ENCODE measurements at places on chromosomes 12 and 14.

DNA sequence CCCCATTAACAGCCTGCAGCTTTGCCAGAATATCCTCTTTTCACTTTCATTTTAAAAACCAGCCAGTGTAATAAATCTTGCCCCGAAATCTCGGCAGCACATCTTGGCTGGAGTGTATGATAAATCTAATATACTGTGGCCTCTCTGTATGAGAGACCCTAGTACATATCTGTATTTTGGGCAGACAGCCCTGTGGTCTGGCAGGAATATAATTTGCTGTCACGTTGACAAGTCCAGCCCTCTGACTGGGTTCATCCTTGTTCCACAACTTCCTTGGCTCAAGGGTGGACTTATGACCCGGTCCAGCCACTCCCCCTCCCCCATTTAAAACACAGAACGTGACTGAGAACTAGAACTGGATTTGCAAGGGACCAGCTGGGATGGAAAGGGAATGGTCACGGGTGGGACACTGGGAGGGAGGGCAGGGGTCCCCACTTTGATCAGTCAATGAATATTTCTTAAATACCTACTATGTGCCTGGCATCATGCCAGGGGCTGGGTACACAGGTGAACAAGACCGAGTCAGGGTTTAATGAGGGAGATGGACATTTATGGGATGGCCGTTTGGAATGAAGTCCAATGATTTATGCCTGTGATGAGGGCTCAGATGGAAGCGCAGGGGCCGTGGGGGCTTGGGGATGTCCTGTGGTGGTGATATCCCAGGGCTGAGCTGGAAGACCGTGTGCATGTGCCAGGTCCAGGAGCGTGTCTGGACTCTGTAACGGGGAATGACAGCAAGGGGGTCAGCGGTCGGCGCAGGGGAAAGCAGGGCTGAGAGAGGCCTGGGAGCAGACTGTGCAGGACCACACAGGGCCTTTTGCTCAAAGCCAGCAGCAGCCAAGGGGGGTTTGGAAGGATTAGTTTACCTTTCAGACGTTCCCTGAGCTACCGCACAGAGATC lies 190.5 kb downstream of the PHETA1 start:
- no peak for DNase-seq

DNA sequence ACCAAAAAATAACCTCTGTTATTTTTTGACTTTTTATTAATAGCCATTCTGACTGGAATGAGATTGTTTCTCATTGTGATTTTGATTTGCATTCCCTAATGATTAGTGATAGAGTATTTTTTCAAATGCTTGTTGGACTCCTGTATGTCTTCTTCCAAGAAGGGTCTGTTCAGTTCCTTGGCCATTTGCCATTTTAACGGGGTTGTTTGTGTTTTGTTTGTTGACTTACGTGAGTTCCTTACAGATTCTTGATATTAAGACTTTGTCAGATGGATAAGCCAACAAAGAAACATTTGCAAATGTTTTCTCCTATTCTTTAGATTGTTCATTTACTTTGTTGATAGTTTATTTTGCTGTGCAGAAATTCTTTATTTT lies 651.6 kb upstream of the LRFN5 start:
- DNase-seq: no peak

DNA sequence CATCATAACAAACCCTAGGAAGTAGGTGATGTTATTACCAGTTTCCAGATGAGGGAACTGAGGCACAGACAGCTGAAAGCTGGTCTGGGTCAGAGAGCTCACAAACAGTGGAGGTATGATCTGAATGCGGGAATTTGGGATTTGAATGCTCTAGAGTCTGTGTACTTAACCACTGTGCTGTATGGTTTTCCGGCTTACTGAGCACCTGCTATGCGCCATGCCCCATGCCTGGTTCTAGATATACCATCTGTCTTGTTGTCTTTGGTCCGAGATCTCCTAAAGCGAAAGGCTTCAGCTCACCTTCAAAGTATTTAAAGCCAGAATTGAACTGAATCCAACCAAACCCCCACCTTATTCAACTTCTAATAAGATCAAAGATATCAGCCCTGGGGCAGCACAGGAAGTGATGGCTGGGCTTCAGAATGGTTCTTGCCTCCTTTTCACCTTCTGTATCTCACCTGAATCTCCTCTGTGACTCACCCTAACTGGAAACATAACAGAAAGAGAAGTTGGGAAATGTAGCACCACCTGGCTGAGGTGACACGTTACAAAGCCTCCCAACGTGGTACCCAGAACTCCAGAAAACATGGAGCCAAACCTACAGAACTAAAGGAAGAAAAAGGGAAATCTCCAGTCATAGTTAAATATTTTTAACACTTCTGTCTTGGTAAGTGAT lies 54.3 kb downstream of the PRMT8 start:
- no peak for DNase-seq

DNA sequence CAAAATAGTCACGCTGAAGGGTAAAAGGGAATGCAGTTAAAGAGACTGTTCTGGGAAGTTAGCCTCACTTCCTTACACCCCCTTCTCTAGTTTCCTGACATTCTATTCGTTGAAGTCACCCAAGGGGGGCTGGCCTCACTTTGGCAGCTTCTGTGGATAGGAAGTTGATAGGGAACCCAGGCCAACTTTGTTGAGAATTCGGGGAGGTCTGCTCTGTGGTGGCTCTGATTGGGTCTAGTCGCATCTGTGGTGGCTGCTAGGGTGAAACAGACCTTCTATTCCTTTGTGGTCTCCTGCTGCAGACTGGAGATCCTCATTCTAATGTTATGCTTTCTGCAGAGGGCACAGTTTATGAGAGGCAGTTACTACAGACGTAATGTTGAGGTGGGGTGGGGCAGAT lies 28.8 kb upstream of the GZMB start:
- DNase-seq: no peak

GRCh38 chr12:4984344-4984743 lies 59.3 kb upstream of the KCNA5 start:
- DNase-seq: no peak

- no peak for DNase-seq
Measured at GRCh38 chr12:81811061-81811777, 52.1 kb upstream of the PPFIA2 start.

GRCh38 chr12:89878950-89879349 lies 170.3 kb upstream of the ATP2B1 start:
- DNase-seq: no peak
